ENCODE measurements at places on chromosomes 2 and 18.

DNA sequence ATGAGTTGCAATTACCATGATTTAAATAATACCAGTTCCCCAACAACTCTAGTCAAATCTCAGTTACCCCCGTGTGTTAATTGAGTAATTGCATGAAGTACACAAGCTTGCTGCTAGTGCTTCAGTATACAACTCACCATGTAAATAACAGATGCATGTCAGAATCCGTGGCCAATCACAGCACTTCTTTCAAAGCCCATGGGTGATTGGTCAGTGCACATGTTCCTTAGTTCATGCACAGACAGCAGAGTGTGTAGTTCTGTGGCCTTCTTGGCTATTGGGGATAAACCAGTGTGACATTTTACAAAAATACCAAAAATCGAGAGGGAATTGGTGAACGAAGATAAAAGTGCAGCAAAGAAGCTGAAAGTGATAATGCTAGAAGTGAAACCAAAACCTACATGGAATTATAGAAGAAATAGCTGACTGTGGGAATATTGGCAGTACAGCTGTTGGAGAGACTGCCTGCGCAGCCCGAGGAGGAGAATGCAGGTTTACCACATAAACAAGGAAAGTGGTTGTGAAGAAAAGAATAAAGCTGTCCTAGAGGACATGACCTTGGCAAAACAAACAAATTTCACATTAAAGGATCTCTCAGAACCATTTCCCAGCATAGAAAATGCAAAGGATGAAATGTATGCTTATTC is 59.4 kb downstream of the NEDD4L start:
- DNase-seq, result no peak

DNA sequence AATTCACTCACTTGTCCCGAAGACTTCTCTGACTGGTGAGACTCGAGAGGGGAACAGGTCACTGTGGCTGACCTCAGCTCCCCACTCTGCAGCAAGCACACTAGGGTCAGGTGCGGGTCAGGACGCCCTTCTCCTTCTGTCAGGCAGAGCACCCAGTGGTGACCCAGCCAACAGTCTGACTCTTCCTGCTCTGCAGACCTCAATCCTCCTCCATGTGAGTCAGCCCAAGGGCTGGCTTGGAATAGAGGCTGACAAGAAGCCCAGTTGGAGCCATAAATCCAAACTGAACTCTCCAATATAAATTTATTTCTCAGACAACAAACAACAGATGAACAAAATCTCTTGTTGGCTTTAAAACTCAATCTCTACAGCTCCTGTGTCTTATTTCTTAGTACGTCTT is 253.1 kb downstream of the SH3BP4 start:
- no peak for DNase-seq

DNA sequence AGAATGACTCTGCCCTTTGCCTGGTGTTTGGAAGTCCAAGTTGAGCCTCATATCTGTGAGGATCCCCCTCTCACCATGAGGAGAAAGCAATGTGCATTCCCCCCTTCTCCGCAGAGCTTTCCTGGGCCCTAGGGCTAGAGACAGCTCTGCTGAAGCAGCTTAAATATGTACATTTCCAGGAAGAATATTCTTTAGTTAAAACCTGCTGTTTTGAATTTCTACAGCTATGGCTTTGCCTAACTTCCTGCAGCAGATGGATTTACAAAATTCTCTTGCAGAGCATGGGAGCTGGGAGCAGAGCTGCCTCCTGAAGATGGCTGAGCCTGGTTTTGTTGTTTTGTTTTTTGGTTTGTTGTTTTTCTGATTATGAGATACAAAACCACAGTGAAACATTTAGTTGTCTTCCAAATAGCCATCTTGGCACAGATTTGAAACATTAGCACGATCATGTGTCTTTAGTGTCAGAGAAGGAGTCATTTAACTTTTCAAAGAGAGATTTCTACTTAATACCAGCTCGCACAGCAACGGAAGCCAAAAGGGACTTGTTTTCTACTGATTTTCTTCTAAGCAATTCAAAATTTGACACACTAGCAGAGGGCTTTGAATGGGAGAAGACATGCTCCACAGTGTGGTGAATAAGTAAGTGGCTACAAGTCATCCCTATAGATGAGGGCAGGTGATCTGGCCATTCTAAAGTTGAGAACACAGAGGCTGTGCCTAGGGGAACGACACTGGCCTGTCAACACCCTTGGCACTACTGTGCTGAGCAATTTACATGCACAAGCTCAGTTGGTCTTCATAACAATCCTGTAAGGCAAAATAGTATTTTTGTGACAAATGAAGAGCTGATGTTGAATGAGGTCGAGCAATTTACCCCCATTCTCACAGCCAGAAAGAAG is 222.6 kb downstream of the MREG start:
- peak; percentile 42 for DNase-seq

GRCh38 chr2:233346376-233346775 is 7.9 kb upstream of the DGKD start:
- no peak for DNase-seq

DNA sequence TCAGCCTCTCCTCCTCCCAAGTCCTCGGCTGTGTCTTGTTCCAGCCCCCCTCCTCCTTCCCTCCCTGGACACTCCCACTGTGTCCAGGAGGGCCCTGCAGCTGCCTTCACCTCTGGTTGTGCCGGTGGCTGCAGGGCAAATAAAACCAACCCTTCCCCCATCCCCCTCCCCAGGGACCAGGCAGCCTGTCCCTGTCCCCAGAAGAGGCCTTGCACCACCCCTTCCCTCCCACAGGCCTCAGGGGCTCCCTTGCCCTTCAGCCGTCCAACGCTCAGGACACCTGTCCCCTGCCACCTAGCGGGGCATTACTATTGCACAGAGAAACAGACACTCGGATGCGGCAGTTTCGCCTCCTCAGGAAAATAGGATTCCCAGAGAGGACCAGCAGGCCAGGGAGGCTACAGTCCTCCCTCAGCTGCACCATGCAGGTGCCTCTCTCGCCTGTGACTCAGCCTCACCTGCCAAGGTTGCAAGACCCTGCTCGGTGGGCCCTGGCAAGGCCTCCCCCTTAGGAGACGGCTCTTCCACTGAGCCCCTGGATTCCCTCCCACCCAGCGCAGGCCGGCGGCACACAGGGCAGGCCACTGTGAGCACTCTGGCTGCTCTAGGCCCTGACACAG is 5.5 kb upstream of the GPC1 start:
- no peak for DNase-seq

- DNase-seq, result no peak
Observed at GRCh38 chr2:55236992-55237543, 4.6 kb downstream of the RPS27A start.

GRCh38 chr2:45643095-45643494 is 8.4 kb upstream of the PRKCE start:
- DNase-seq, result peak; percentile 11

GRCh38 chr2:17540813-17541530 is 476 bp downstream of the VSNL1 start:
- DNase-seq, result no peak

- no peak for DNase-seq
Observed at GRCh38 chr18:42100911-42101310, 145.9 kb downstream of the PIK3C3 start.

DNA sequence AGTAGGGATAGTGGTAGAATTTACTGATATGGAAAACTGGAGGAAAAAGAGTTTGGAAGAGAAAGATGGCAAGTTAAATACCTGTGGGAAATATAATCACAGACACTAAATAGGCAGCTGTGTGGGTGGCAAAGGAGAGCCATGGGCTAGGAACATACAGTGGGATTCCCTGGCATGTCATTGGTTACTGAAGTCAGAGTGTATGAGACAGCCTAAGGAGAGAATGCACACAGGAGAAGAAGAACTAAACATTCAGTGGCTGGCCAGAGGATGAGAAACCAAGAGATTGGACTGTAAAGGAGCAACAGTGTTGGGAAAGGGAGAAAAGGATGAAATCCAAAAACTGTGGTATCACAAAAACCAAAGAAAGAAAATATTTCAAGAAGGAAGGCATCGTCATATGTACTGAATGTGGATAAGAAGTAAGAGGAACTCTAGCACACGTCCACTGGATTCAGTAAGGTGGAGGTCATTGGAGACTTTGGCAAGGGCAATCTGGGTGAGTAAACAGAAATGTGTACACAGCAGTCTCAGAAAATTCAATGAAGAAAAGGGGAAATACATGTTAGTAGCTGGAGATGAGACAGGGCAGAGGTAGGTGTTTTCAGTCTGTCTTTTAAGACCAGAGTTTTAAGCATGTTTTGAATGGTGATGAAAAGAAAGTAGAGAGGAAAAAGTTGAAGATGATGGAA is 83.3 kb downstream of the SPIRE1 start:
- DNase-seq, result no peak

DNA sequence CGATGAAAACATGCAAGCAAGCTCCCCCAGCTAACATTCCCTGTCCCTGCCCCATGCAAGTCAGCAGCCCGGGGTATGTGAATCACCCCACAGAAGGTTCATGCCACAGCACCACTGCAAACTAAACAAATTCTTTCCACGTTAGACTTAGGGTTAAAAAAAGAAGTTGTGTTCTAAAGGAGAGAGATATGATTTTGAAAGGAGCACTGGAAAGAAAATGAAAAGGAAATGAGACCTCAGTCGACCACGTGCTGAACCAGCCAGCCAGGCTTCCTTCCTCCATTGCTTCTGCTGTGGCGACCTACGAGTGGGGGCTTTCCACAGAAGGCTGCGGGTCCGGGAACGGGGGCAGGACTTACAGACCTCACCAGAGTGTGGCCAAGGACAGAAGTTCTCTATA is 52.0 kb downstream of the ARL4C start:
- DNase-seq, result peak; percentile 94

GRCh38 chr2:181788897-181789555 is 102.5 kb upstream of the ITPRID2 start:
- peak; percentile 46 for DNase-seq

- DNase-seq, result no peak
Observed at GRCh38 chr18:47831351-47831750, 99.1 kb downstream of the SMAD2 start.

GRCh38 chr2:186607660-186608324 is 17.9 kb downstream of the ITGAV start:
- no peak for DNase-seq

GRCh38 chr2:170582313-170582712 is 132.8 kb upstream of the SP5 start:
- DNase-seq, result no peak

GRCh38 chr2:101795033-101795432 is 97.5 kb downstream of the MAP4K4 start:
- no peak for DNase-seq

DNA sequence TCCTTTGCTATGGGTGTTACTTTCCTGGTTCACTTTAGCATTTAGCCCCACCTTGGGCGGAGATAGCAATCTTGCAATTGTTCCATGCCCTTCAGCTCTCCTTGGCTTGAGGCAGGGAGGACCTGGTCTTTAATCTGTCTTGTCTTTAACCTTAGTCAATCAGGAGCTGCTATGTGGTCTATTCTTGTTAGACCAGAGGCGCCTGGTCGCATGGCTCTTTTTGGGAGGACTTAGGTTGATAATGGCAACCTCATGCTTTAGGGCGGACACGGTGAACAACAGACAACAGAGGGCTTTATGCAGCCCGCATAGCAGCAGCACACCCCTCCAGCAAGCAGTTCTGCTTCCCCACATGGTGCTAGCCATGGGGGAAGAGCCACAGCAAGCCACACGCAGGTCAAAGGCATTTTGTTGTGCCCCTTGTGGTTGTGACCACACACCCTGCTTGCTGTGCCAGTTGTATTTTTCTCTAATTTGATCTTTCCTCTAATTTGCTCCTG is 17.7 kb upstream of the ZDBF2 start:
- no peak for DNase-seq

GRCh38 chr2:85939131-85939530 is 50.3 kb upstream of the ST3GAL5 start:
- no peak for DNase-seq

- peak; percentile 58 for DNase-seq
Observed at GRCh38 chr2:230866756-230867523, 2.2 kb downstream of the ITM2C start.

DNA sequence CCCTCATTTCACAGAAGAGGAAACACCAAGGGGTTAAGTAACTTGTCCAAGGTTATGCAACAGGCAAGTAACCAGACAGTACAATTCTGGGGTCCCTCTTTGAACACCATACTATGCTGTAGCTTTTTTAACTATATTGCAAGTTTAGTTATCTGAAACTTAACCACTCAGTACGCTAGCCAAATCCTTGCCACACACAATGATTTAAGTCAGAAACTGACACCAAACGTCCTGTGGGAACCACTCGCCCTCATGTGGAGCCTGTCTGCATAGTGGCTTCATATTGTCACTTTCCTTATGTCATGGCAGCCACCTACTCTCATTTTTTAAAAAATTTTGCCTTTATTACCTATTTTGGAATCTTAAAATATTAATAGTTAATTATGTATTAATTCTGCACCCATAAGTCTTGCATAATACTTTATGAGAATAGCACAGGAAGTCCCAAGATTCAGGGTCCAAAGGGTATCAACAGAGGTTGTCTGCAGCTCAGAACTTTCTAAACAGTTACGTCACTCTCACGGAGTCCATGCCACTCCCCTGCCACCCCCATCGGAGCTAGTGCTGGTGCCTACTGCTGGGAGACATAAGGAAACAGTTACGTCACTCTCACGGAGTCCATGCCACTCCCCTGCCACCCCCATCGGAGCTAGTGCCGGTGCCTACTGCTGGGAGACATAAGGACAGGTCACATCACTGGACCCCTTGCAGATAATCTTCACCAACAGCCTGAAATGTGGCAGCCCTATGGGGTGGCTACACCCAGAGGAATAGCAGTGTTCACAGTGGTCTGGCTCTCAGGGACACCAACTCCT is 99.0 kb downstream of the L3MBTL4 start:
- no peak for DNase-seq

DNA sequence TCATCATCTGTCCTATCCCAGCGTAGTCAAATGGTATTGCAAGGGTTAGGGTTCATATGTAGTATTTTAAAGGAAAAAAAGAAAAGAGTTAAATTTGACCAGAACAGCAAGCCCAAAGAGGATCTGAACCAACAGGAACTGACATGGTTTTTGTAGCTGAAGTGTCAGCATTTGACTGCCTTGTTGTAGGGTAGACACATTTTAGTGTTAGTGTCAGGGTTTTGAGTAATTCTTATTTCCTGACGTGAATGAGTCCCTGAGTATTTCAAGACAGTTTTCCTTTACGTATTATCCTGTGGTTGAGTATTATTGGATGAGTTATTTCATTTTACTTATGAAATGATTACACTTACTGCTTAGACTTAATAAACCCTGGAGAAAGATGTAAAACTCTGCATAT is 173.3 kb upstream of the ZEB2 start:
- DNase-seq, result no peak

- DNase-seq, result peak; percentile 98
Observed at GRCh38 chr18:3623769-3624545, 174.0 kb downstream of the TGIF1 start.
